Omental fat pad (tissue), 4 donors: ENCODE measurements at places on chromosomes 5 and 9. TPM values are rescaled to one million over a fixed set of nuclear protein-coding genes. Genes with fewer than 3 reads are reported as not detected.

Gene BTNL3
- 0.24 TPM for total RNA-seq

GRCh38 chr5:16565118-16565517, 51.7 kb downstream of the RETREG1 start:
- no peak for DNase-seq

Gene LIFR
- total RNA-seq = 95.9 TPM

Gene TPPP
- 7.8 TPM for total RNA-seq

DNA sequence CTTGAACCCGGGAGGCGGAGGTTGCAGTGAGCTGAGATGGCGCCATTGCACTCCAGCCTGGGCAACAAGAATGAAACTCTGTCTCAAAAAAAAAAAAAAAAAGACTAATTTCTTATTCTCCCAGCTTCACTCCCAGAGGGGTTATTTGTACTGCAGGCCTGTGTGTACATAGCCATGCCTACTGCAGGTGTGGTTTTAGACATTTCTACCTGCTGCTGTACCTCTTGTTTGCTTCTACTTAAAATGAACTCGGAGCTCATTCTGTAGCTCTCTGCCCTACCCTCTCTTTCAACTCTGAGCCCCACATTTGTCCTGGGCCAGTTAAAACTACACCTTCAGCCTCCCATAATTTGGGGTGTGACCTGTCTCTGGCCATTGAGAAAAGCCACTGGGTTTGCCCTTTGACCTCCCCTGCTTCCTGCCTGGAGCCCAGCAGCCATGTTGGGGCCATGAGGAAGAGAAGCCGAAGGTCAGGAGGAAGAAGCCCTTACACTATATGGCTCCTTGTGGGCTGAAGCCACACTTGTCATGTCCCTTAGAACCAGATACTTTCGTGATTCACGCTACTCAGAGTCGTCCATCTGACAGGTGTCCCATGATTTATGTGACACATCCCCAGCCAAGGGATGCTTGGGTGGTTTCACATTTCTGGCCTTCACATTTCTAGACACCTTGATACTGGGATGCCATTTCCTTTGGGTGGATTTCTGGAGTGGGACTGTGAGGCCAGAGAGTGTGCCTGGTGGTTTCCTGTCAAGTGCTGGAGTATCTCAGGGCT, 9.4 kb upstream of the CARD19 start:
- DNase-seq = no peak

GRCh38 chr5:6804766-6805501, 91.7 kb downstream of the TENT4A start:
- DNase-seq = no peak

DNA sequence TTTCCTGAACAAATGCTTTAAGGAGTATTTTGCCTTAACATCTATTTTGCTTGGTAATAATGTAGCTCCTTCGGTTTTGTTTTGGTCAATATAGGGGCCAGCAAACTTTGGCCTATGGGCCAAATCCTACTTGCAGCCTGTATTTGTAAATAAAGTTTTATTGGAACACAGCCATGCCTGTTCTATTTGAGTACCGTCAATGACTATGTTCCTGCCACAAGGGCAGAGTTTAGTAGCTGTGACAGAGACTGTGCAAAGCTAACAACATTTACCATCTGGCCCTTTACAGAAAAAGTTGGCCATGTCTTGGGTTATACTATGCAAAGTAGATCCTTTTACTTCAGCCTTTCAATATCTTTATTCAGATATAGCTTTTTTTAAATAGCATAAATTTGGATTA, 113.4 kb downstream of the NR3C1 start:
- DNase-seq = no peak

GRCh38 chr5:78518365-78519197, 130.0 kb downstream of the LHFPL2 start:
- DNase-seq = peak; percentile 48

Gene PITX1
- 3.7 TPM for total RNA-seq

- DNase-seq = no peak
Measured at GRCh38 chr5:131475541-131475941, 159.5 kb downstream of the RAPGEF6 start.

GRCh38 chr9:135376511-135377265, 102.9 kb upstream of the PPP1R26 start:
- no peak for DNase-seq

DNA sequence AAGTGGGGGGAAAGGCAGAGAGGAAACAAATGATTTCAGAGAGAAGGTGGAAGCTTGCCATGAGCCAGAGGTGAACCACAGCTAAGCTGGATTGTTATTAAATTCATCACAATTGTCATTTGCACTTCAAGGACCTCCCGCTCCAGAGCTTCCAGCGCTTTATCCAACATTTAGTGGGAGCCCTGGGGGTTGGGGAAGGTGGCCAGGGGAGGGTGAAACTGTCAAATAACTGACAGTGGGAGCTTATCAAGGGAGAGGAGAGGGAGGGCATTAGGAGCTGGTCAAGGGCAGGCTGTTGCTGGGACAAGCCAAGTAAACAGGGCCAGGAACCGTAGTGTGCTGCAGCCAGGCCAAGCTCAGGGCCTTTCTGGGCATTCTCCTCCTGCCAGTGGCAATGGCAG, 71.5 kb downstream of the SIL1 start:
- DNase-seq = no peak

DNA sequence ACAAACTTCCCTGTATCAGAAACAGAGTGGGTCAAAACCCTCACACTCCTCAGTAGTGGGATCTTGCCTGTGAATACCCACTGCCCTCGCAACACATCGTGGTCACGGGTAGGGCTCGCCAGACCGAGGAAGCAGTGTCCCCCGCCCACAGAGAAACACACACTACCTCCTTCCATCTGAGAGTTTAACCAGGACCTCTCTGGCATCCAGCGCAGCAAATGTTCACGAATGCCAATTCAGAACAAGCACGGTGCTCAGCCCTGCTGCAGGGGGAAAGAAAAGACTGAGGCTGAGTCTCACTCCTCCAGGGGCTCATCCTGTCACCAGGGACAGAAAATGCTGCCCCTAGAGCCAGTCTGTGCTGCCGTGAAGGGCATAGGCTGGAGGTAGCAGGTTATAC, 42.5 kb upstream of the SYNPO start:
- no peak for DNase-seq

Gene DRD1
- total RNA-seq = 0.32 TPM

GRCh38 chr5:175663186-175664184, 5.6 kb downstream of the HRH2 start:
- no peak for DNase-seq

- no peak for DNase-seq
Measured at GRCh38 chr5:178981381-178981780, 13.7 kb downstream of the GRM6 start.

Gene PPP1R26
- 10.7 TPM for total RNA-seq

Gene ADAMTS16
- 0.96 TPM for total RNA-seq
